ENCODE measurements at places on chromosomes 3 and 15.

GRCh38 chr3:144921710-144922109 is 950.1 kb downstream of the DIPK2A start:
- no peaks in the 10 kb centered on the region for H3K27me3 ChIP-seq
- DNase-seq = no peak
- H3K27ac ChIP-seq = no peak overlapping the region
- no peaks in the 10 kb centered on the region for H3K36me3 ChIP-seq
- H3K4me1 ChIP-seq = no peaks in the 10 kb centered on the region
- H3K4me3 ChIP-seq = no peak overlapping the region

- no peak overlapping the region for H3K4me3 ChIP-seq
- DNase-seq = no peak
- peaks cover 93% of the 10 kb centered on the region for H3K36me3 ChIP-seq
- no peak overlapping the region for H3K27ac ChIP-seq
These were observed 46.4 kb downstream of the ST3GAL6 start for GRCh38 chr3:98809557-98809956.

DNA sequence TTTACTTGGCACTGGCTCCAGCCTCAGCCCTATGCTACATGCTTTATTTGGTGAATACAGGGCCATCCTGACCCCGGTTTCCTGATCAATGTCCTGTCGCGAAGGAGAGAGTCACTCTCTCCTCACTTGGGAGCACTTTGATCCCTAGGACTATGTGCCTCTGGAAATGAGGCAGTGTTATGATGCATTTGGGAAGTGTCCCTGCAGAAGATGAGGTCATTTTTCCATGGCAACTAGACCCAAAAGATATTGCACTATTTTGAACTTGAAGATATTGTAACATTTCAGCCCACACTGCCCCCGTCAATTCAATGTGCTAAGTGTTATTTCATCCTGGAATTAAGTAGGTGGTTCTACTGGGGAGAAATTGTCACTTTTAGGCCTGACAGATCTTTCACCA is 68.0 kb downstream of the LRRK1 start:
- H3K36me3 ChIP-seq = no peaks in the 10 kb centered on the region
- peaks cover 7% of the 10 kb centered on the region for H3K4me1 ChIP-seq
- H3K4me3 ChIP-seq = no peak overlapping the region
- peak; percentile 67 for DNase-seq
- H3K27me3 ChIP-seq = no peaks in the 10 kb centered on the region

DNA sequence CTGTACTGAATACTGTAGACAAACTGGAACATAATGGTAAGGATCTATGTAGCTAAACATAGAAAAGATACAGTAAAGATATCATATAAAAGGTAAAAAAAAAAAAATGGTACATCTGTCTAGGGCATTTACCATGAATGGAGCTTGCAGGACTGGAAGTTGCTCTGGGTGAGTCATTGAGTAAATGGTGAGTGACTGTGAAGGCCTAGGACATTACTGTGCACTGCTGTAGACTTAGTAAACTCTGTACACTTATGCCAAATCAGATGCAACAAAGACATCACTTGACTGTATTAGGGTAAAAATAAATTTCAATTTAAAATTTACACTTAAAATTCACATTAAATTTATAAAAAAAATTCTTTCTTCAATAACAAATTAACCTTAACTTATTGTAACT is 281.3 kb upstream of the LMCD1 start:
- peak; percentile 26 for DNase-seq
- H3K27me3 ChIP-seq = no peaks in the 10 kb centered on the region
- H3K36me3 ChIP-seq = no peaks in the 10 kb centered on the region
- H3K27ac ChIP-seq = no peak overlapping the region
- no peaks in the 10 kb centered on the region for H3K4me1 ChIP-seq
- H3K4me3 ChIP-seq = no peak overlapping the region

GRCh38 chr3:57234613-57235575 is 7.4 kb downstream of the APPL1 start:
- H3K4me1 ChIP-seq = peaks cover 2% of the 10 kb centered on the region
- no peak for DNase-seq
- peaks cover 20% of the 10 kb centered on the region for H3K36me3 ChIP-seq
- no peak overlapping the region for H3K4me3 ChIP-seq
- H3K27me3 ChIP-seq = no peaks in the 10 kb centered on the region

DNA sequence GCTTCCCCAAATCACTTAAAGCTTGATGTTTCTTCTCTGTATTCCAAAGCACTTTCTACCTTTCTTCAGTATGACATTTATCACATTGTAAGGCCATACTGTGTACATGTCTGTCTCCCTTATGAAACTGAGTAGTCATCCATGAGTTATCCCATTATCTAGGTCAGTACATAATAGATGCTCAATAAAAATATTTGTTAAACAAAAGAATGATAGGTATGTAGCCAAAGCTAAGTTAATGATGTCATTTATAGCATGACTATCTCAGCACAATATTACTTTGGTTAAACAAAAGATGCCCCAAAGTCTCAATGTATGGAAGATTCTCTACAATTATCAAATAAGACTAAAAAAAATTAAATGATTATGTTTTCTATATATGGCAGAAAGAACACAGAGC is 3.1 kb upstream of the TMCO5A start:
- no peak for DNase-seq
- H3K4me1 ChIP-seq = peaks cover 21% of the 10 kb centered on the region
- H3K36me3 ChIP-seq = no peaks in the 10 kb centered on the region
- no peak overlapping the region for H3K27ac ChIP-seq

DNA sequence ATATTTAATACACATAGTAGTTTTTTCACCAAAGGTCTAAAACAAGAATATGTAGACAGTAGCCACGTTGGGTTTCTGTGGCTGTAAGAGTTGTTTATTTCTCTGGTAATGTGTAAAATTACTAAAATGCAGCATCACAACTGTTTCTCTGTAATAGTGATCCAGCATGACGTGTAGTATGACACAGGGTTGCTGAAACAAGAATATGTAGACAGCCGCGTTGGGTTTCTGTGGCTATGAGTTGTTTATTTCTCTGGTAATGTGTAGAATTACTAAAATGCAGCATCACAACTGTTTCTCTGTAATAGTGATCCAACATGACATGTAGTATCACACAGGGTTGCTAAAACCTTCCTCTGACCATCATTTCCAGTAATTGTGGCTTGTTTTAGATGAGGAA is 153.6 kb upstream of the ZNF717 start:
- H3K27me3 ChIP-seq = no peaks in the 10 kb centered on the region
- no peak for DNase-seq
- H3K4me3 ChIP-seq = no peak overlapping the region
- no peaks in the 10 kb centered on the region for H3K36me3 ChIP-seq
- no peaks in the 10 kb centered on the region for H3K4me1 ChIP-seq

DNA sequence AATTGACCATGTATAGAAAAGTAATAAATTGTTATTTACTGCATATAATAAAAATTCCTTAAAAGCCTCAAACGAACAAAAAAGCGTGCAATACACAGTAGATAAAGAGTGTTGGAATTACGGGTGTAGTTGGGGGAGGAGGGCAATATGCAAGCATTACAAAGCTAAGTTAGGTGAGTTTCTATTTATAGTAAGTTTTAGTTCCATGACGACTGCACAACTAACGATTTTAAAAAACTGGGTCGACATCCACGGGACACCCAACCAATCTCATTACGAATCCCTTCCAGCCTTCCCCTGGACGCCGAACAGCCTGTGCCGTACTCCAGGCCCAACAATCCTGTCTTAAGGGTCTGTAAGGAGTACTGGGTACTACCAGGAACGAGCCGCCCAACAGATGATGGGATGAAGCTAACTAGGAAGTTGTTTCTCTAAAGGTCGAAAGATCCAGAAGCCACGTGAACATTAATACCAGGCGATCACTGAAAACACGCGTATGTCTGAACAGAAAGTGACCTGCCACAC is 677 bp downstream of the POLQ start:
- peak; percentile 49 for DNase-seq
- no peaks in the 10 kb centered on the region for H3K36me3 ChIP-seq
- no peaks in the 10 kb centered on the region for H3K27me3 ChIP-seq
- H3K4me1 ChIP-seq = peaks cover 6% of the 10 kb centered on the region
- peak overlapping the region; percentile 91 for H3K4me3 ChIP-seq
- H3K27ac ChIP-seq = peak overlapping the region; percentile 18

GRCh38 chr15:55736756-55737155 is 6.2 kb downstream of the PRTG start:
- H3K27me3 ChIP-seq = peaks cover 38% of the 10 kb centered on the region
- DNase-seq = no peak
- no peaks in the 10 kb centered on the region for H3K36me3 ChIP-seq
- H3K27ac ChIP-seq = no peak overlapping the region
- 0 out of 2 replicates have a peak, but pooled peaks cover under 1% of the 10 kb centered on the region for H3K4me1 ChIP-seq

GRCh38 chr15:41336549-41336948 is 3.9 kb downstream of the NUSAP1 start:
- H3K36me3 ChIP-seq = no peaks in the 10 kb centered on the region
- H3K27ac ChIP-seq = no peak overlapping the region
- no peak for DNase-seq
- no peak overlapping the region for H3K4me3 ChIP-seq
- H3K4me1 ChIP-seq = no peaks in the 10 kb centered on the region
- no peaks in the 10 kb centered on the region for H3K27me3 ChIP-seq

DNA sequence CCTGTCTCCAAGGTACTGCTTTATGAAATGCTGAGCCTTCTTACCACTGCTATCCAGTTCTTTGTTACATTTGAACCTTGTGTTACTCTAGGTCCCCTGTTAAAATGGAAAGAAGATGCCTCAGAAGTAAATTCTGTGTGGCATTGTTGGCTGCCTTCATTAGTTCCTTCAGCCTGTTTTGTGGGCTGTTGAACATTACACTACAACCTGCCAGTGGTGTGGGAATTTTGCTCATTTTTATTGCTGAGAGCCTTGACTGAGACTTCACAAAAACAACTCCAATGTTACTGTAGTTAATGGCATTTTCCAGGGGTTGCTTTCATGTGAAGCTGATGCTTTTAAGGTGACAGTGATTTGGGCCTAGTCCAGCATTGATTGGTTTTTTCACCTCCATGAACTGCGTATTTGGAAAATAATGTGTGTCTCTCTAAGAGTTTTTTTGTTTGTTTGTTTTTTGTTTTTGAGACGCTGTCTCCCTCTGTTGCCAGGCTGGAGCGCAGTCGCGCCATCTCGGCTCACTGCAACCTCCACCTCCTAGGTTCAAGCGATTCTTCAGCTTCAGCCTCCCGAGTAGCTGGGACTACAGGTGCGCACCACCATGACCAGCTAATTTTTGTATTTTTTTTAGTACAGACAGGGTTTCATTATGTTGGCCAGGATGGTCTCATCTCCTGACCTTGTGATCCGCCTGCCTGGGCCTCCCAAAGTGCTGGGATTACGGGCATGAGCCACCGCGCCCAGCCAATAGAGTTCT is 4.3 kb downstream of the MAPK6 start:
- H3K27me3 ChIP-seq = no peaks in the 10 kb centered on the region
- 0 out of 2 replicates have a peak, but pooled peaks cover 3% of the 10 kb centered on the region for H3K36me3 ChIP-seq
- peak overlapping the region; percentile 100 for H3K27ac ChIP-seq
- DNase-seq = peak; percentile 39
- peaks cover 20% of the 10 kb centered on the region for H3K4me1 ChIP-seq
- H3K4me3 ChIP-seq = peak overlapping the region; percentile 100

All from GM23248 (cell line).